CD14-positive monocyte (primary cell): ENCODE measurements at places on chromosomes 3 and 15.

GRCh38 chr15:73605759-73606436, 27.3 kb downstream of the NPTN start:
- no peak for DNase-seq

DNA sequence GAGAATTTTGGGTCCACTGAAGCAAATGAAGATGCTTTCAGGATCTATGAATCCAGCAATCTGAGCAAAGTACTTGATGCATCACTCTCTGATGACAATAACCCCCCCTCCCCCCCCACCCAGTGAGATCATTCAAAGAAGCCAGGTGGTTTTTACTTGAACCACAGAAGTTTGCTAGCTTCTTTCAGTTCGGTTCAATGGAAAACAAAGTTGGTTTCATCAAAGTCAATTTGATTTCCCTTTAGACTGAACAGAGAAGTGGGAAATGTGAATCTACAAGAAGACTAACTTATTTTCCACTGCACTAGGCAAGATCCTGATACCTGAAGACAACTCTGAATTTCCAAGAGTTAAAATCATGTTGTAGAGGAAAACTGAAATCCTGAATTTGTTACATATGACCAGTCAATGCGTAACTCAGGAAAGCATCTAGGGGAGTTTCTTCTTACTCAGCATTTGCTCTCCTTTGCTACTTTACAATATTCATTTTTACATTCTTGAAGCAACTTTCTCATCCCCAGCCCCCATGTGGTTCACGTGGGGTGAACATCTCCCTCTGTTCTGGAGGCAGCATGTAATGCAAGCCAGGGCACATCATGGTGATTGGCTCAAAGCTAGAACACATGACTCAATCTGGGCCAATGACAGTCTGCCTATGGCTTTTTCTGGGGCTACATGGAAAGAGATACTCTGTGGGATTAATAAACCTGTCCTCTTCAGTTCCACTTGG, 572.6 kb downstream of the FOXP1 start:
- DNase-seq: no peak

- DNase-seq: no peak
Observed at GRCh38 chr3:115272036-115272824, 125.1 kb upstream of the ZBTB20 start.

DNA sequence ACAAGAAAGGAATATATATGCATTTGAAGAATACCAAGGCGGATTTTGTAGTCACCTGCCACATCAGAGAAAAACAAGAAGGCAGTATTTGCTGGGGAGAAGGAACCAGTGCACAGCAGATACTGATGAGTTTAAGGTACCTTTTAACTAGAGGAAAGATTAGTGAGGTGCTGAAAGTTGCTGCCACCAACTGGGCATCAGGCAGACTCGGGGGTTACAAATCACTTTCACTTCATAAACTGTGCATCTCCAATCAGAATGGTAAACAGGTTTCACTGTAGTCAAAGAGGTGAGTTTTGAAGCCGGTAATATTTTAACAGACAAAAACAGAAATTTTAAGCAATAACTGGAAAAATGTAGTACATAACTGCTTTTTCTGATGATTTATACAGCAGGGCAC, 4.1 kb downstream of the FBN1 start:
- DNase-seq: no peak

DNA sequence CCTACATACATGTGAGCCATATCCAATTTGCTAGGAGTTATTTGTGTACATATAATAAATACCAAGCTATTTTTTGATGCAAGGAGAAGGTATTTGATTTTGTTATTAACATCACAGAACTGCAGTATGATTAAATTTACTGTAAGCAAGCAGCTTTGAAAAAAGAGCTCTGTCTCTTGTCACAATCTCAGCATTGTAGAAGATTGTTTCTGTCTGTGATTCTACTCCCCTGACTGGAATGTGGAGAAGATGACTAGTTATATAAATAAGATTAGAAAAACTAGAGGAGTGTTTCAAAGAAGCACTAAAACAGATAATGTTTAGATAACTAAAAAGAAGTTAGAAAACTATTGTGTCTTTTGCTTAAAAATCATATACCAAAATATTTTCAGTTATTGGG, 17.1 kb upstream of the DCBLD2 start:
- DNase-seq: no peak

DNA sequence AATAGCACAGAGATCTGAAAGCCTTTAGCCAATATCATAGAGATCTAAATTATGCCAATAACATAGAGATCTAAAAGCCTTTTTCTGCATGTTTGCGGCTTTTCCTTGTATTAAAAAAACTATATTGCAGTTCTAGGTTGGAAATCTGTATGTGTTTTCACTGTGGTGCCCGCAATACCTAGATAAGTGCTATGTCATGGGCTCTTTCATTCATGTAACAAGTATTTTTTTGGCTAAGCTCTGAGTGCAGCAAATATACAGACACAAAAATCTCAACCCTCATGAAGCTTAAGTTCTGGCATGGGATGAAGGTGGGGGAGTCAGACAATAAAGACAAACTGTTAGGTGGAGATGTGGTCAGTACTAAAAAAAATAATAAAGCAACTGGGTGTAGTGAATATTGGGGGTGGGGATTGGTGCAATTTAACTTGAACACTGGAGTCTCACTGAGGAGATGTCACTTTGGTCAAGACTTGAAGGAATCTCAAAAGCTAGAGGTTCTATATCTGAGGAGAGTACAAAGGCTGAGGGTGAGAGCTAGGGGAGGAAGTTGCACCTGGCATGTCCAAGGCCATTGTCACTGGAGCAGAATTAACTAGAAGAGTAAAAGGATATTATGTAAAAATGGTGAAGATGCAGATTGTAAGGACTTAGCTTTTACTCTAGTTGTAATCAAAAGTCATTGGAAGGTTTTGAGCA, 973 bp downstream of the BUB1B start:
- no peak for DNase-seq

GRCh38 chr15:63065262-63066221, 23.0 kb downstream of the TPM1 start:
- DNase-seq: no peak

- no peak for DNase-seq
Observed at GRCh38 chr3:72004749-72005292, 219.9 kb upstream of the PROK2 start.
